ENCODE measurements at places on chromosomes 13 and 19.

- no peak for DNase-seq
Measured at GRCh38 chr13:111142472-111142871, 27.4 kb downstream of the ARHGEF7 start.

DNA sequence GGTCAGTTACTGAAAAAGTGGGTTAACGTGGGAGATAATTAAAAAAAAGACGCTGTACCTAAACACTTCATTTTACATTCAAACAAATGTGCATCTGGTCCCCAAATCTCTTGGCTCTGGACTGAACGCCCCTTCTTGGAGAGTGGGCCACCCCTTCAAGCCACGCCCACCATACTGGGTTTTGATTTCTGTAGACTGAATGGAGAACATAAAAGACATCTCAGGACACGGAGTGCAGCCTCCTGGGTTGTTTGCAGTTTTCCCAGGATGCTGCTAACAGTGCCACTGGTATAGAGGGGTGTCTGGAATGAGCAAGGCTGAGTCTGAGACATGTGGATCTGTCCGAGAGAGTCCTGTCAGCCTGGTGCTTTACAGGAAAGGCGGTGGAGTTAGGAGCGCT is 10.6 kb downstream of the TFDP1 start:
- DNase-seq, result no peak

GRCh38 chr13:26811581-26811980 is 51.0 kb upstream of the GPR12 start:
- no peak for DNase-seq

DNA sequence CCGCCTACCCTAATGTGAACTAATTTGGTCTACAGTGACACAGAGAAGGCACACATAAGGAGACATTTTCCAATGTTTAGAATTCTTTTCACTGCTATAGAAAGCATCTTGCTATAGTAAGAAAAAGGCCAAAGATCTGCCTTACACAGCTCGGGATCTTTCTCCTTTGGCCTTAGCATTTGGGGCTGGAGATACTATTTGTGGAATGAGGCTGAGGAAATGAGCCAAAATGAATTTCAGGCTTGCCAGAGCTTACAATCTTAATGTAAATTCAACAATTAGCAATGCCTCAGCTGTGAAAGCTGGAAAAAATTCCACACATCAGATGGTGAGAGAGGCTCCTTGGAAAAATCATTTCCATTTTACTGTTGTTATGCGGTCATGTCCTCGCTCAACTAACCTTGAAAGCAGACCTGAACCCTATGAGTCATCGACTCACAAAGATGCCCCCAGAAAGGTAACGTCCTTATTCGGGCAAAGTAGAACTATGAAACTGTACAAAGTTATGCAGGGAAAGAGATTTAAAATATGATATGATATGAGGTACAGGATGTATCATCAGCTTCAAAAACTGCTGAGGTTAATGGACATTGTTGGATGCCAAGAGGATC is 324.5 kb upstream of the NBEA start:
- no peak for DNase-seq

- no peak for DNase-seq
Measured at GRCh38 chr13:93872376-93872775, 607.1 kb downstream of the DCT start.

GRCh38 chr13:48828962-48829411 is 146.7 kb upstream of the FNDC3A start:
- DNase-seq, result no peak

DNA sequence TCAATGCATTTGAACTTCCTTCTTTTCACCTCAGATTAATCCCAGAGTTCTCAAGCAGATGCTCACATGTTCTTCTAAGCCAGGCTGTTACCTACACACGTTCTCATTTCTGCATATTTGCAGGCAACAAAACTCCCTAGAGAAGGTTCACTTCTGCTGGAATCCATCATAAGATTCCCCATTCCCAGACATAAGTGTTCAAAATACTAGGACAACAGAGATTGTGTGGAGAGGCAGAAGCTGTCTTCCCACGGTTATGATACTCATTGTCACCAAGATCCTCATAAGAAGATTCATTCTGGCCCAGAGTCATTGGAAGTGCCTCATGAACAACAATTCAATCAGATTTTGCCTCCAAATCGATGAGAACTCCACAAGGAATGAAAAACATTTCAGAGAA is 931.6 kb upstream of the MIR17HG start:
- no peak for DNase-seq

DNA sequence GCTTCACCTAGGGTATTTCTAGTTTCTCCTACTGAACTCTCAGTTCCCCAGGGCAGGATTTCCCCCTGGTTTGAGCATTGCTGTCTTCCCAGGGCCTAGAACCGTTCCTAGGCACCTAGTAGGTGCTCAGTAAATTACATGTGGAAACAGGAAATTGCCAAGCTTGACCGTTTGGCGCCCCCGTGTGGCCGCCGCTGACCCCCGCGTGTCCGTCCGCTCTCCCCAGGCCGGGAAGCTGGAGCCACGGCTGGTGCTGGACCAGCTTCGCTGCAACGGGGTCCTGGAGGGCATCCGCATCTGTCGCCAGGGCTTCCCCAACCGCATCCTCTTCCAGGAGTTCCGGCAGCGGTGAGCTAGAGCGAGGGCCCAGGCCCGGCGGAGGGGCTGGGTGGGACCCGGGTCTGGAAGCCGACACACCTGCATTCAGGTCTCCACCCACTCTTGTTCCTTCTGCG is 55.5 kb downstream of the MYH14 start:
- no peak for DNase-seq
